ENCODE measurements at places on chromosomes 2 and 18.

GRCh38 chr18:8800876-8801262 is 95.5 kb downstream of the MTCL1 start:
- no peak for DNase-seq

GRCh38 chr18:43271593-43272432 is 5.5 kb downstream of the SYT4 start:
- DNase-seq: no peak

- no peak for DNase-seq
Observed at GRCh38 chr2:183950673-183951072, 647.7 kb upstream of the ZNF804A start.

GRCh38 chr18:50232419-50232818 is 33.9 kb downstream of the CFAP53 start:
- DNase-seq: no peak

GRCh38 chr18:22494771-22495170 is 77.1 kb upstream of the CTAGE1 start:
- DNase-seq: no peak

DNA sequence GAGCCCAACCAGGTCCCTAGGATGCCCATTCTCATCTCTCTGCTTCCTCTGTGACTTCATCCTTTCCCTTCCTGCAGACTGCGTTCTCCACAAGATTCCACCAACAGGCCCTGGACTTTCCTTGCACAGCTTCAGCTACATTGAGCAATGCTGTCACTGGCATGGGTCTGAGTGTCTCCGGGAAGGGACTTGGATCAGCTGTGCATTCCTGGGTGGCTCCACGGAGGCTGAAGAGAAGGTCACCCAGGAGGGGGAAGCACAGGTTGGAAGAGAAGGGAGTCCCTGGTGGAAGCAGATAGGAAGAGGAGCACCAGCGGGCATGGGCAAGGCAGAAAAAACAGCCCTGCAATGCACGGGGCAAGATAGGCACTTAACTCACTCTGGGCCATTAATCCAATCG is 140.5 kb downstream of the UXS1 start:
- no peak for DNase-seq

DNA sequence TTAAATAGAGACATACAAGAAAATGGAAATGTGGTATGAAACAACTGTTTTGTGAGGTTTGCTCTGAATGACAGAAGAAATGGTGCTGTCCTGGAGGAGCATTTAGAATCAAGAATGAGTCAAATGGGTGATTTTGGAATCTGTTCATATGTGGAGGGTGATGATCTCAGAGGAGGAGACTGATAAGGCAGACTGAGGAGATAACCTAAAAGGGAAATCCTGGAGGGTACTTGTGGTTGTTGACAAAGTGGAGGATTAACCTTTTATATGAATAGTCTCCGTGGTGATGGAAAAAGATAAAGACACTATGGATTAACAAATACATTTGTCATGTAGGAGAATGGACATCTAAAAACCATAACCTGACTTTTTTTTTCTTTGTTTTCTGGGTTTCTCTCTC is 74.1 kb downstream of the MMADHC start:
- no peak for DNase-seq

- DNase-seq: no peak
Observed at GRCh38 chr2:121591199-121591598, 58.1 kb downstream of the CLASP1 start.

- DNase-seq: no peak
Observed at GRCh38 chr2:222115296-222115695, 183.5 kb downstream of the PAX3 start.

GRCh38 chr2:108492364-108492763 is 41.9 kb upstream of the LIMS1 start:
- DNase-seq: no peak

DNA sequence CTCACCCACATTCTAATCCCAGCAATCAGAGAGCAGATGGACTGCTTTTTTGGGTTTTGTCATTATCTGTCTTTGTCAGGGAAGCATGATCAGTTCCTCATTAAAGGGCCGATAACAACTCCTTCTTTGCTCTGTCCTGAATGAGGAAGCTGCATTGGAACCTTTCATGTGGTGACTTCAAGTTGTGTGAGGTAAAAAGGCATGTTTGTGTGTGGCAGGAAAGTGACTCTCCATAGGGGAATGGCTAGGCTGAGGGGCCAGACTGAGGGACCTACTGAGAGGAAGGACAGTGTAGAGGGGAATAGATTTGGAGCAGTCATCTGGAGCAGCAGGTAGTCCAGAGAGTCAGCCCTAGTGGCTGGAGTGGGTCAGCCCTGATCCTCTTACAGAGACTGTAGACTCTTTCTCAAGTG is 23.6 kb upstream of the LRRTM1 start:
- DNase-seq: no peak

- DNase-seq: no peak
Observed at GRCh38 chr18:62438018-62438329, 84.9 kb upstream of the ZCCHC2 start.

GRCh38 chr18:49590608-49591007 is 28.8 kb downstream of the LIPG start:
- no peak for DNase-seq

- no peak for DNase-seq
Observed at GRCh38 chr2:233032551-233033320, at the start of gene NEU2. Gene NEU2 (plus strand): TSS chr2:233032672. CDS start chr2:233032672, 0 bp downstream.

DNA sequence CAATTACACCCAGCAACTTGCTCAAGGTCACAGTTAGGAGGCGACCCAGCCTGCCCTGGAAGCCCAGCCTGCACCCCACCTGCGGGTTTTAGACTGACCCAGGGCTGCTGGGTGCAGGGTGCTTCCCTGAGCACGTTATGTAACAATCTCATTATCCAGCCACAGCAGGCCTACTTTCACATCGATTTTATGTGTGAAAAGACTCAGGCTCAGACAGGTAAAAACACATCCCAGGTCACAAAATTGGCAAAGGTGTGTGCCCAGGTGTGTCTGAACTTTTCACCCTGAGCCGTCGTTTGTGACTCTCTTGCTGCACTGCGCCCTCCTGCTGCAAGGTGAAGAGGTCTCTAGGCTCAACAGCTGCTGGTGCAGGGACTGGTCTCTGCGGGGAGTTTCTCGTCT is 668.2 kb upstream of the HS6ST1 start:
- no peak for DNase-seq

GRCh38 chr2:229873123-229873581 is 48.7 kb downstream of the TRIP12 start:
- no peak for DNase-seq

- no peak for DNase-seq
Observed at GRCh38 chr2:215919624-215920243, 93.6 kb downstream of the MREG start.

- no peak for DNase-seq
Observed at GRCh38 chr18:44149706-44150105, 531.0 kb upstream of the SETBP1 start.

- no peak for DNase-seq
Observed at GRCh38 chr2:121140734-121141133, 144.3 kb downstream of the TFCP2L1 start.

GRCh38 chr2:241114836-241115235 is 12.7 kb upstream of the MTERF4 start:
- DNase-seq: no peak

DNA sequence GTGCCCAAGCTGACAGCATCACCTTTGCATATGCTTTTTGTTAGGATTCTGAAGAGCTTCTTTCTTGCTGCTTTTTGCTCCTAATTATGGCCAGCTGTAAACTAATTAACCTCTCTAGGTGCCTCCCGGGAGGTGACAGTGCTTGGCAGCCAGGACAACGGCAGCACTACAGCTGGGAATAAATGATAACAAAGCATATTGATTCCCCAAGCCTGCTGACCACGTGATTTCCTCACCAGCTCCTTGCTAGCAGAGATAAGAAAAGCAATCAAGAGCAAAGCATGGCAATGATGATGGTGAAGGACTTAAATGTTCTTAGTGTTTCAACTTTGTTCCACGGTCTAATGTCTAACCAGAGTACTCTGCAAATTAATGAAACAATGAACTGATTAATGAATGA is 1074.4 kb upstream of the GYPC start:
- DNase-seq: no peak

- no peak for DNase-seq
Observed at GRCh38 chr18:44819944-44820510, 139.3 kb downstream of the SETBP1 start.

- no peak for DNase-seq
Observed at GRCh38 chr2:36359067-36359466, 3.5 kb downstream of the CRIM1 start.

- no peak for DNase-seq
Observed at GRCh38 chr2:14358774-14359173, 273.7 kb upstream of the LRATD1 start.

DNA sequence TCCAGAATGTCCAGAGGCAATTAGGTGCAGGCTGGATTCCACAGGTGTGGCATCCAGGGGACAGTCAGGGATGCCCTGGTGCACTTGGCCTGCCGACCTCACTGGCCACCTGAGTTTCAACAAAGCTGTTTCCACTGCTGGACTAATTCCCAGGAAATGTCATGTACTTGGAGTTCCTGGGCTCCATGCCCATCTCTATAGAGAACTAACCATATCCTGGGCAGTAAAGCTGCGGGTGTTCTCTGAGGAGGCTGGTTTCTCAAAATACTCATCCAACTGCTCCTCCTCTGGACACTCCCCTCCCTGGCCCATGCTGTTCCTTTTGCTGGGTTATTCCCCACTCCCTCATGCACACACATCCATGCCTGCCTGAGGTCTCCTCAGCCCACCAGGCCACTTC is 161.9 kb upstream of the SKOR2 start:
- no peak for DNase-seq

GRCh38 chr2:128365217-128365905 is 46.7 kb upstream of the HS6ST1 start:
- no peak for DNase-seq

DNA sequence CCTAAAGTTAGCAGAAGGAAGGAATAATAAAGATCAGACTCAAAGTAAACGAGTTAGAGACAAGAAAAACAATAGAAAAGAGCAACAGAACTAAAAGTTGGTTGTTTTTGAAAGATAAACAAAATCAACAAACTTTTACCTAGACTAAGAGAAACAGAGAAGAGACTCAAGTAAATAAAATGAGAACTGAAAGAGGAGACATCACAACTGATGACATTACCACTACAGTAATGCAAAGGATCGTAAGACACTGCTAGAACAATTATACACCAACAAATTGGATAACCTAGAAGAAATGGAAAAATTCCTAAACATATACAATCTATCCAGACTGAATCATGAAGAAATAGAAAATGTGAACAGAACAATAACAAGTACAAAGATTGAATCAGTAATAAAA is 139.3 kb downstream of the CD226 start:
- no peak for DNase-seq

DNA sequence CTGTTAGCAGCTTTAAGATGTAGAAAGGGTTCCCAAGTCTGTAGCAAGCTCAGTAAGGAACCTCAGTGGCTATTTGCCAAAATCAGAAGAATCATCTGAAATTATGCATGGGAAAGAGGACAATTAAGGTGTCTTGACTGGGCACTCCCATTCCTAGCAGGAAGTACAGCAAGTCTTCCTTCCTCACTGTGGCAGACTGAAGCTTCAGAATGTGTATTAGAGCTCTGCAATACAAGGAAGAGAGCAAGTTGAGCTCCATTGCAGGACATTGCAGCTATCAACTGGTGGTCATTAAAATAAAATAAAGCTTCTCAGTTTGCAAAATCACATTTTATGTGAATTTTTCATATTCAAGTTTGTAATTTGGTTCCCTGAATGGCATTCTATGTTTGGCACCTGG is 200.5 kb upstream of the CHAC2 start:
- DNase-seq: no peak

DNA sequence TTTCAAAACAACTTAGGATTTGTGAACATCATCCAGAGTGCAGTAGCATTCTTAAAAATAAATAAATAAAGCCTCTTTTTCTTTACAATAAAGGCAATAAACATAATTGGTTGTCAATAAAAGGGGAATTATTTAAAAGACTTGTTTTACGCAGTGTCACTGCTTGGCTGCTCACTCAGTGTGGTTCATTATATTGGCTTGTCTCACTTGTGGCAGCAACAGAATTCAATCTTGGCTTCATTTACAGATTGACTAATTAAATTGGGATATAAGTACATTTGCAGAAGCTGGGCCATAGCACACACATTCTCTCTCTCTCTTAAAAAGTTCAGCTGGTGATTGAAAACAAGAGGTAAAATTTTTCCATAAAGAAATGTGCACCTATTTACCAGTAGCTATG is 1027.6 kb downstream of the LRP1B start:
- DNase-seq: no peak

DNA sequence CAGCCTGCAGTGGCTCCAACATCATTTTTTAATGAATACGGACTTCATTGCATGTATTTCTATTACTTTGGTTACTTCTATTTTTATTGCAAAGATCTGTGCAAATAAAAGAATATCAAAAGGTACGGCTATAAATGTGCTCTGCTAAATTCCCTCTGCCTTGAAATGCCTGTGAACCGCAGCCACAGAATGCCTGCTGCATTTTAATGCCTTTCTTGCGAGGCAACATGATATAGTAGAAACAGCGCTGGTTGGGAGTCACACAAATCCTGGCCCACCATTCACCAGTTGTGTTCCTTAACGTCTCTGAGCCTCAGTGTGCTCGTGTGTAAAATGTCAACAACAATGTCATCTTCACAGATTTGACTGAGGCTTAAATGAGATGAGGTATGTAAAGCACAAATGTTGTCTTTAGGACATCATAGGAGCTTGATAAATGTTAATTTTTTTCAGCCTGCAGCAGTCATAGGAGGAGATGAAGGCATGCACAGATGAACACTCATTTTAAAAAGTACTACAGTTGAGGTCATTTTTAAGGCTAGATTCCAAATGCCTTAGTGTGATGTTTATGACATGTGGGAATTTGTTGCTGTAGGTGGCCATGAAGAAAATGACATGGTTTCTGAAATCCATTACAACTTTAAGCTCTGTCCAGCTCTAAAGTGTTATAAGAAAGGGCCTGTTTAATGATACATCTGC is 187.6 kb upstream of the NRP2 start:
- DNase-seq: no peak

GRCh38 chr2:81903534-81903933 is 1599.0 kb upstream of the LRRTM1 start:
- no peak for DNase-seq

DNA sequence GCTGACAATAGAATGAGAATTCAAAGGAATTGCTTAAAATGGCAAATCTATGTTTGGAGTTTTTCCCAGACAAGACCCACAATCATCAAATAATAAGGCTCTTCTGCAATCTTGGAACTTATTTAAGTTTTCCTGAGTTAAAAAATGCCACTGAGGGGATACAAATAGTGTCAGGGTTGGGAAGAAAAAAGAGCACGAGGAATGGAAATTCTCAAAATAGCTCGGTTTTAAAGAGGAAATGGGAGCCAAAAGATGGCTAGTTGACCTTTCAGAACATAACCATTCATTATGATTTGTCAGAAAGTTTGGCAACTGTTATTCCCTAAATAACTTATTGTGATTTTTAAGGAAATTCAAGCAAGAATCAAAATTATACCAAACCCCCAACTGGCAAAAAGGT is 127.7 kb downstream of the RAPGEF4 start:
- DNase-seq: no peak

DNA sequence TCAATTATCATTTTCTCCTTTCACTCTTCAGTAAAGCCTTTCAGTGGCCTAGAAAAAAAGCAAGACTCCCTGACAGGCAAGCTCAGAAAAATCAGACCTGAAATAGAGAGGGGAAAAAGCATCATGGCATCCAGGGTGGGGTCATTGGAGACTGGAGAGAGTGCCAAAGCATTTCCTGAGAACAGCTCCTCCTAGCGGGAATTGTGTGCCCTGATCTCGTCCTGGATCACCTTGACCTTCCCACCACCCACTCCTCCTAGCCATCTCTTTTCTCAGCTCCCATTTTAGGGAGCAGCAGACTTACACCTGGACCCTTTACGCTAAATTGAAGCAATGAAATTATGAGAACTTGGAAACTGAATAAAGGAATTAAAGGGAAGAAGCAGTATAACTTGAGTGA is 176.6 kb downstream of the VWC2L start:
- DNase-seq: no peak

GRCh38 chr2:97936199-97936598 is 59.5 kb downstream of the TMEM131 start:
- DNase-seq: no peak
